ENCODE measurements at places on chromosomes 1 and 21.
A peak's percentile ranks its signal among the peaks of the same experiment; 100 is the strongest.

- DNase-seq, result peak; percentile 46
Measured at GRCh38 chr1:32754317-32755097, 51.9 kb upstream of the SYNC start.

DNA sequence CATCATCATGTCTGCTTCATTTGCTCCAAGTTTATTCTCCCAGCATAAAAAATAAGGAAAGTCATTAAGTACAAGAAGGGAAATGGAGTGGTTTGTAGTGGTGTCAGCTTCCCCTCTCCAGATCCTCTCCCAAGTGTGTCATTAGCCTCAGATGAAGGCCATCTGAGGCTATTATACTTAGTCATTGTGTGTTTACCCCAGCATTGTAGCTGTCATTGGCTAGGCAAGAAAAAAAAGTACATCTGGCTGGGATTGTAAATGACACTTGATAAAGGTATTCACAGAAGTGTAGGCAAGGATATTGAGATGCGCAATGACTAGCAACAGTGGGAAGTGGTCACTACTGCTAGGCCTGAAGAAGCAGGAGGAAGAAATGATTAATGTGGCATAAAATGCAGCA lies 316.9 kb upstream of the SGIP1 start:
- no peak for DNase-seq

DNA sequence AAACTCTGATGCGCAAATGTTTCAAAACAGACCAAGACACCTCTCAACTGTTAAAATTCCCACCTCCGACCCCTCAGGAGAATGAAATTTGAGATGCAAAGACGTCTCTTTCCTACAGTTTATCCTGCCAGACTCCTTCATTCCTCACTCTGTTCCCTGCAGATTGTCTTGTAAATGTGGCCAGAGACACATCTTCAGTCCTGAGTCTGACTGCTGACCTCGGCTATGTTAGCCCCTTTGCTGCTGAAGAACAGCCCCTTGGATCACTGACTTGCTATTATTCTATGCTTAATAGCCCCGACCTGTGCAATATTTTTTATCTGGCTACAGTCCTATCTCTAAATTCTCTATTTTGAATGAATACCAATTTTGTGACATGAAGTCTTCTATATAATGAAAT lies 16.6 kb upstream of the ESRRG start:
- no peak for DNase-seq

- DNase-seq, result no peak
Measured at GRCh38 chr1:80278936-80279335, 1272.4 kb upstream of the ADGRL4 start.

DNA sequence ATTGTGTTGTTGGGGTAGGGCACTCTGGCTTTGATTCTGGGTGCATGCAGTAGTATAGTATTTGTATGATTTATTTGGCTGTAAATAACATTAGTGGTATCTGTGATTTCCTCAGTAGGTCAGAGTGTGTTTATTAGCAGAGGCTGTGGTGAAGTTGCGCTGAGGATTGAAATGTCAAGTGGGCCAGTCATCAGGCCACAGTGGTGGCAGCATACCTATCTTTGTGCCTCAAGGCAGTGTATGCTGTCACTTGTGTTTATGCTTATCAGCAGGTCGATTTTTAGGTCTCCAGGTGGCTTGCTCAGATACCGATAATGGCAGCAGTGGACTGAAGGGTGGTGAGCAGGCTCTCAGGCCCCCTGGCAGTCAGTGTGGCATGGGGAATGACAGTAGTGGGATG lies 11.3 kb downstream of the LY9 start:
- DNase-seq, result no peak

- no peak for DNase-seq
Measured at GRCh38 chr1:197557302-197557701, 218.0 kb downstream of the DENND1B start.

- DNase-seq, result peak; percentile 37
Measured at GRCh38 chr1:41749991-41750745, 168.6 kb downstream of the HIVEP3 start.

Data from activated naive CD4-positive, alpha-beta T cell treated with anti-CD3 and anti-CD28 coated beads, Interleukin-2, amount 50 U/mL, for 72 hours (primary cell).